ENCODE measurements at places on chromosomes 3 and 15.

GRCh38 chr15:24856397-24857390 lies 98.1 kb upstream of the SNRPN start:
- DNase-seq: no peak

DNA sequence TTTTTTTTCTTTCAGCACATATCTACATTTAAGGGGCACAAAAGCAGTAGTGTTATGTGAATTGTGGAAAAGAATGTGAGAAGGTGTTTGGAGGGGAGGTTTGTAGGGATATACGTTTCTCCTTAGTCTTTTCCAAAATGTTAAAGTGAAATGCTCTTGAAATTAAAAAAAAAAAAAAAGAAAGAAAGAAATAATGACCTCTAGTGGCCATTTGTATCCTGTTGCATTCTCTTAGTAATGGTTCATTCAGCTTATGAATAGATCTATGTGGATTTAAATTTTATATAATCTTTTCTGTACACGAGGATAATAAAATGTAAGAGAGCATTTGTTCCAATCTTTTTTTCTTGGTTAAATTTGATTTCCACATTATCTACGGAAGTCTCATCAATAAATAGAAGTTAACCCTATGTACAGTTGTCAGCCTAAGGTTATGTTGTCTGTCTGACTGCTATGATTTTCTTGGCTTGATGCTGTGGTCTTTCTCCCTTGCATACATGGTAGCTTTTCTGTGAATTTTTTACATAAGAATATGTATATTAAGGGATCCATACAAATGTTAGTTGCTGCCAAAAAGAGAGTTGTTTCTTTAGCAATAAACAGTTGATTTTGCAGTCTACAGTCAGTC lies 1.7 kb downstream of the P2RY13 start:
- no peak for DNase-seq

DNA sequence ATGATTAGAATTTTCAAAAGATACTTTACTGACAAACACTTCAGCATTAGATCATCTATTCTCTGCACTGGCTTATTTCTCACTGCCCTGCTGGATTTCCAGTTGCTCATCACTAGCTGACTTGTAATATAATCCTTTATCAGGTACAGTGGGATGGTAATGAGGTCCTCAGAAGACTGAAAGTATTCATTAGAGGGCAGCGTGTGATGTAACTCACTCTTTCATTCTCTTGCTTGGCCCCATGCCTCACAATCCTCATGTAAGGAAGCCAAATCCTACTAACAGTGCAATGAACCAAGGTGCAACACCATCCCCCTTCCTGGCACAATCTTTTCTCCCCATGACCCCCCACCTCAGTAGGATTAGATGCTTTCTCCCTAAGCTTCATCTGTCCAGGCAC lies 289.9 kb downstream of the CTNNB1 start:
- DNase-seq: no peak

- DNase-seq: peak; percentile 12
Measured at GRCh38 chr15:32844118-32844711, 126.4 kb downstream of the GREM1 start.

DNA sequence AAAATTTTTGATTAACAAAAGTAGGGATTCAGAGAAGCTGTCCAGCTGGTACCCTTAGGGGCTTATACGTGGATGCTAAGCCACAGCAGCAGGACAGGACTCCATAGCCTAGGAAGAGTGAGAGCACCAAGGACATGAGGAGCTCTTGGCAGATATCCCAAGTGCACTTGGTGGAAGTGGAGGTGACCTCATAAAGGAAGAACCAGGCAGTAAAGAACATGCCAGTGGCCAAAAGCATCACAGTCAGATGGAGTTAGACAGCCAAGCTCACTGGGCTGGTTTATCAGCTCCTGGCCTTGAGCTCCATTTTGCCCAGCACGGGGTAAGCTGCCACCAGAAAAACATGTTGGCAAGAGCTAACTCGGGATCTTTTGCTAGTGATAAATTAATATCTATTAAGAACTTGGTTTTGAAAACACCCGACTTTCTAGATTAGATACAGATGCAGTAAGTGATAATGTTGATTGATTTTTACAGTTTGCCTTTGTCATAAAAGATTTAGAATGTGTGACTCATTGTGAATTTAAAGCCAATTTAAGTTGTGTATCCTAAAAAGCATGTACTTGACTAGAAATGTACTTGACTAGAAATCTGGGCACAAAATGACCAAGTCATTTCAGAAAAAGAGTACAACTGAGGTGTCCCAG lies 108.0 kb downstream of the CMSS1 start:
- no peak for DNase-seq

- no peak for DNase-seq
Measured at GRCh38 chr3:42830437-42831320, 21.4 kb downstream of the ACKR2 start.

- DNase-seq: no peak
Measured at GRCh38 chr15:95758851-95759250, 571.6 kb upstream of the NR2F2 start.

GRCh38 chr3:188558343-188559071 lies 404.6 kb downstream of the LPP start:
- no peak for DNase-seq

DNA sequence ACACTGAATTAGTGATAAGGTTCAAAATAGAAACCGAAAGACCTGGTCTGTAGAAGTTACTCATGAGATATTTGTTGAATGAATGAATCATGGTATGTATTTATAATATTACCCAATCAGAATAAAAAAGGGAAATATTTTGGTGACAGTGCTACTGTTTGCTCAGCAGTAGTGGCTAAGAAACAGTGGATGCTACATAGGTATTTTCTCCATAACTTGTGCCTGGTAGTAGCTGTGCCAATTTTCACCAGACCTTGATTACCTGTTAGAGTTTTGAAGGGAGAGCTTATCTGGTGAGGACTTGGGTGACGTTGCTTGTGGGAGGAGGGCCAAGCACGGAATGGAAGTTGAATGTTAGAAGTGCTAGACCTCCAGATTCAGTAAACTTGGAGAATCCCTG lies 14.3 kb downstream of the LIMD1 start:
- no peak for DNase-seq

GRCh38 chr15:41435037-41435786 lies 18.3 kb downstream of the RTF1 start:
- DNase-seq: no peak

DNA sequence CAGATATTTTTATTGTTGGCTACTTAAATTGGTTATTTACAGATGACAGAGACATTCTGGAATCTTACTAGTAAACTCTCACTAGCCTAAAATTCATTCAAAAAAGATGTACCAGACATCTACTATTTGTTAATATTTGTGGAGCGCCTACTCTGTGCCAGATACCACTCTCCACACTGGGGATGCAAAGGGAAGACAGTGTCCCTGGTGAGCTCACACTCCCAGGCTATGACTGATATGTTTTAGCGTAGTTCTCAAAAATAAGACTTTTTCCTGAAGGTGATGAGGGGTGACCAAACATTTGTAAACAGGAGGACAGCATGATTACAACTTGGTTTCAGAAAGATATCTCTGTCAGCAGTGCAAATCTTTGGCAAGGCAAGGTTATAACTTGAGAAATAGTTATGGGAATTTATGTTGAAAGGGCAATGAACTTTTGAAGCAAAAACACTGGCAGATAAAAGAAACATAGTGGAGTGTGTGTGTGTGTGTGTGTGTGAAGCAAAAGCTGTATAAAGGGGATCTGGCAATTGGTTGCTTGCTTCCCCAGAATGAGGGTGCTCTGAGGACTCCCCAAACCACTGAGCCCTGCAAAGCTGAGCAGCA lies 51.2 kb downstream of the HACD2 start:
- DNase-seq: no peak

DNA sequence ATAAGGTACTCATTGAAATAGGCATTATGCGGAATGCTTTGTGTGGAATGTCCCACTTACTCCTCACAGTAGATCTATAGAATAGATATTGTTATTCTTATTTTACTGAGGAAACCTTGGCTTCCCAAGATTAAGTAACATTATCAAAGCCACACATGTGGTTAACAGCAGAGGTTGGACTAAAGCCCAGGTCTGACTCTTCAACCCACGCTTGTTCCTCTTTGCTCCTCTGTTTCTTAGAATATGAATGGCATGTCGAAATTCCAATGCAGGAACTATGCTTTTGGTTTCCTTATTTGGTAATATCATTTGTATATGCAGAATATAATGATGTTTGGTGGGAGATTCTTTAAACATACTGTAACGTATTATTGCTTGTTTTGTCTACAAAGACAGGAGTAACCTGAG lies 818.8 kb upstream of the LMCD1 start:
- no peak for DNase-seq

- no peak for DNase-seq
Measured at GRCh38 chr15:38085114-38085513, 150.7 kb downstream of the TMCO5A start.

GRCh38 chr3:183564046-183564445 lies 8.5 kb upstream of the KLHL6 start:
- DNase-seq: no peak

DNA sequence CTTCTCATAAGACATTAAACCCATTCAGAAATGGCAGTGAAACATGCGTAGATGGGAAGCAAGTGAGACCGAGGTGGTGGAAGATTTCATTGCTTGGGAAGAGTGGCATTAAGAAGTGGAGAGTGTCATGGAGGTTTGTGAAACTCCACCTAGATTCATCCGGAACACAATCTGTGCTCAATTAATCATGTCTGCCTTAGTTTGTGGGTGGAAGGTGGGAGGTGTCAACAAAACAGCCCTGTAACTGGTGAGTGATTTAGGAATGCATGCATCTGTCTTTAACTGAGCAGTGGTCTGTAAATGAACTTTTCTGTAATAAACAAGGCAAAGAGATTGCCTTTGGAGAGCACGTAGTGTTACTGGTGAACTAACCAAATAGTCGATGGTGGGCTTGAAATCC lies 113.7 kb downstream of the WNT5A start:
- DNase-seq: no peak

GRCh38 chr15:85443046-85443445 lies 62.6 kb downstream of the AKAP13 start:
- DNase-seq: no peak

DNA sequence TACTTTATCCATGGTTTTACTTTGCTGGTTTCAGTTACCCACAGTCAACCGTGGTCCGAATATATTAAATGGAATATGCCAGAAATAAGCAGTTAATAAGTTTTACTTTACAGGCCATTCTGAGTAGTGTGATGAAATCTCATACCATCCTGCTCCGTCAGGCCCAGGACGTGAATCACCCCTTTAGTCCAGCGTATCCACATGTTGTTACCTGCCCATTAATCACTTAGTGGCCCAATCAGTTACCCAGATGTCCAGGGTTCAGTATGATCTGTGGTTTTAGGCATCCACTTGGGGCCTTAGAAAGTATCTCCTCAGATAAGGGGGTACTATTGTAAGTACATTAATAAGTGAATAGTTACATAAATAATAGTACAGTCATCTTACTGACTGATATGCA lies 88.0 kb downstream of the TTBK2 start:
- DNase-seq: no peak

DNA sequence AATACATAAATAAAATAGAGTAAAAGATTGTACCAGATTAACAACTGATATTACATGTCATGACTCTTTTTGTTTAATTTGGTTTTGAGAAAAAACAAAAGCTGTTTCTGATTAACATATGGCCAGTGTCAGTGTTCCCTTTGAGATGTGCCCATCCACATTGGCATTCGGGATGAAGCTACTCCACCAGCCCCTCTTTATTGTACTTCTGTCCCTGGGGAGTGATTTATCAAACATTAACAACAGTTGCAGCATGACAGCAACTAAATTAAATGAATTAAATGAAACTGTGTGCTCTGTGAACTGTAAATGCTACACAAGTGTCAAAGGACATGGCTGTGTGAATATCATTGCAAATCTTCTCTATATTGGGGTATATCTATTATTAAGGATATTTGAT lies 25.9 kb upstream of the MTMR10 start:
- no peak for DNase-seq

- no peak for DNase-seq
Measured at GRCh38 chr3:23944007-23944783, 891 bp upstream of the NR1D2 start.

- no peak for DNase-seq
Measured at GRCh38 chr15:96351761-96352603, 21.5 kb downstream of the NR2F2 start.

DNA sequence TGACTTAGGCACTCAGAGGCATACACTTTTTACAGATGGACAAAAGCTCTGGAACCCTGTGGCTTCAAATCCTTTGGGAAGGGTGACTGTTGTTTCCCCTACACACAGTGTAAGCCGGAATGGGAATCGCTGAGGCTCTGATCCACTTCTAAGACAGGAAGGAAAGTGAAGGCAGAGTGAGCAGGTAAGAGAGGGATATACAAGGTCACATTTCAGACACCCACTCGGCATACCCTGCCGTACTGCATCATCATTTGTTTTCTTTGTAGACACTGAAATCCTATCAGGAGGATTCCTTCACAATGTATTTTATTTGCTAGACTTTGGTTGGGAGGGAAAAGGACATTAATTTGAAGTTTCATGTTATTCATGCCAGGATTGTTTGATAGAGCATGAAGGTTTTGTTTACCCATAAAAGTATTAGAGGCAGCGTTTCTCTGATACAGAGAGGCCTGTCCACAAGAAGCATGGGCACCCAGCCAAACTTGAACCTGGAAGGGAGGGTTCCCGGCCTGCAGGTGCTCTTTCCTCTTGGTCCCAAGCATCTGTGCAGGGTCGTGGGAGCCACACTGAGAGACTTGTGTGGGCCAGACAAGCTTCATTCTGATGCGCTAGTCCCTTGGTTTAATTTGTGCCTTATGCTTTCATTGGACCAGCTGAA lies 21.9 kb upstream of the POLR2M start:
- no peak for DNase-seq

DNA sequence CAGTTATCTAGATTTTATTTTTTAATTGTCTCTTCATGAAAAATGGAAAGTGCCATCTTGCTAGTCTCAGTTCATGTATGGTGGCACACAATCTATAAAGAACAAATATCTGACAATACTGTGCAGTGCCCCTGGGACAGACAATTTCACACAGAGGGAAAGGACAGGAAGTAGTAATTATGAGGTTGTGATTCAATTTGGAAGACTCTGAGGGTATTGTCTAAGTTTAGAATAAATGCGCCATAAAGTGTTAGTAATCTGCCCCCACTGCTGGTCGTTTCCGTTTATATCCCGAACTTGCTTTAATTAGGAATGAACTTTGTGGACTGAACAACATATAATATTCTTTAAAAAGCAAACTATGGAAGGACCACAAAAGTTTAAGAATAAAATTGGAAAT lies 196.4 kb upstream of the SLC24A5 start:
- no peak for DNase-seq

GRCh38 chr3:103977417-103977816 lies 1389.3 kb upstream of the ALCAM start:
- no peak for DNase-seq

- DNase-seq: no peak
Measured at GRCh38 chr3:120418446-120418845, 32.3 kb downstream of the FSTL1 start.

Measured in memory B cell (primary cell).